Cardiac septum (tissue), 1 donor: ENCODE measurements at places on chromosomes 7 and 10. TPM values are rescaled to one million over a fixed set of nuclear protein-coding genes. Genes with fewer than 3 reads are reported as not detected.

- DNase-seq: no peak
Observed at GRCh38 chr7:27523321-27523720, 139.4 kb downstream of the HIBADH start.

DNA sequence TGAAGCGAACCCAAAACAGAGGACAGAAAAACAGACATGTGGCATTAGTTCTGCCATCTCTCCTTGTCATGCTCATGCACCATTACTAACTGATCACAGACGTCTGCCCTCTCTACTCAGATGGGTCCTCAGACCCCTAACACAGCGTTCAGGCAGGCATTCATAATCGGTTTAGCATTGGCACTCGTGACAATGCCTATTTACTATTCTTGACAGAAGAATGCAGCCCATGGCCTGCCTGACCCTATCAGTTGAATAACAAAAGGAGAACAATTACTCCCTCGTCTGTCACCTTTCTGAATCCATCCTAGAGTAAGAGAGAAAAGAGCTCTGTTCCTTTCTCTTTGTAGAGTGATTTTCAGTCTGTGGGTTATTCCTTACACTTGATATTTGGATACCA, 194.6 kb upstream of the PHYHIPL start:
- DNase-seq: no peak

GRCh38 chr7:22911889-22912288, 89.2 kb upstream of the TOMM7 start:
- no peak for DNase-seq

DNA sequence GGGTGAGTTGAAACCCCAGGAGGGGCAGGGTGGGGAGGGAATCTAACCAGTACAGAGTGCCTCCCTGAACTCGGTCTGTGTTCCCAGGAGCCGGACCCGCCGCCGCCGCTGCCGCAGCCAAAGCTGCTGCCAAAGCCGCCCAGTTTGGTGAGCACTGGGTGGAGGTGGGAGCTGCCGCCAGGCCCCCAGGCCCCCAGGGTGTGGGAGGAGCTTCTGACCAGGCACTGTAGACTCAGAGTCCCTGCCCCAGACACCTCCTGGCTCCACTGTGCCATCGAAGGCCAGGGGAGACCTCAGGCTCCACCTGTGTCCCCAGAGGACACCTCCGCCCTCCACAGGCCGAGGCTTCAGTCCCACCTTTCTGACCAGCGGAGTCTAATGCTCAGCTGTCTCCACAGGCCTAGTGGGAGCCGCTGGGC, 20.4 kb upstream of the LIMK1 start:
- no peak for DNase-seq

DNA sequence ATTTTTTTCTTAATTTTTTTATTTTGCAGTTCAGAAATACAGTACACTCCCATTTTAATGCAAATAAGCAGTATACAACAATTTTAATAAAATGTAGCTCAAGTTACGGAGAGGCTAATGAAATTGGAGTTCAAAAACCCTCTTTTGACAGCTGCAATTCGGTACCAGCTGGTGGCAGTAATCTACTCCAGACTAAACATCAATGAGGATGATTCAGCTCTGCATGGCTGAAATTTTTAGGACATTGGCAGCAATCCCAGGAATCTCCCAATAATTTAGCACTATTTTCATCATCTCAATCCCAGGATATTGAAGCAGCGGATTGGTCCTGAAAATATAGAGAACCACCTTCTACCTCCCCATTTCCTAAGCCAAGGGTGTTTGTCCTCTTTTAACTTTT, 278.8 kb downstream of the CACNA2D1 start:
- no peak for DNase-seq

GRCh38 chr7:25949736-25950487, 202.1 kb upstream of the NFE2L3 start:
- no peak for DNase-seq

DNA sequence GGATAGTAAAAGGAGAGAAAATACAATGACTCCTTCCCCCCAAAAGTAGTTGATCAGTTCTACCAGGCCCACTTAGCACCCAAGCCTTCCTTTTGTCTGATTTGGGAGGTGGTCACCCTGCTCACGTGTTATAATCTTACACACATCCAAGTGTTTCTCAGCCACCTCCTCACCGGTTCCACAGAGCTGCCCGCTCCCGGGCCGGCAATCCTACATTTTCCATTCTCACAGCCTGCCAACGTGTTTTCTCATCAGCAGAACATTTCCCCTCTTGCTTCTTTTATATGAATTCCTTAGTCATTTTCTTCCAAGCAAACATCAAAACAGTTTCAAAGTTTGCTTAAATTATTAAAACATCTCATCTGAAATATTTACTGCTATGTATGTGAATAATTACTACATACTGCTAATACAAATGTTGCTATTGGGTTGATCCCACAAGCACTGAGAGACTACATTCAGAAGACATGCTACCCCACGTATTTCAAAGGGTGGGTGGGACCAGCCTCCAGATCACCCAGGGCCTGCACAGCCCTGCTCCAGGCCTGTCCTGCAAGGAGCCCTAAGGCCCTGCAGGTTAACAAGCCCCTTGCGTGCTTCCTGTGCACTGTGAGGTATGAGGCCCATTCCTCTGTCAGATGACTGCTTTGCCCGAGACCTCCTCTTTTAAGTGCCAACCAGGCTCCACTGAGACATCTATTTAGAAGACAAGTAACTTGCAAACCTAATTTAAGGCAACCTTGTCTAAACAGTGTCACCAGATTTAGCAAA, 75.3 kb downstream of the GRB10 start:
- DNase-seq: no peak

- DNase-seq: peak; percentile 53
Observed at GRCh38 chr7:158369866-158370265, 217.8 kb downstream of the PTPRN2 start.

The PRSS1 gene
- not detected for total RNA-seq

The LRMDA gene
- 4.5 TPM for total RNA-seq

The GIMAP4 gene
- total RNA-seq: 18.2 TPM

The ADARB2 gene
- not detected for total RNA-seq

The SOSTDC1 gene
- total RNA-seq: not detected

The PNLIPRP1 gene
- total RNA-seq: not detected

The MKI67 gene
- total RNA-seq: 1.1 TPM
